Endothelial cell (in vitro differentiated cells): ENCODE measurements at places on chromosomes 5 and 9.

- DNase-seq: no peak
Observed at GRCh38 chr5:72917371-72917776, 38.5 kb upstream of the FCHO2 start.

- no peak for DNase-seq
Observed at GRCh38 chr9:16664211-16664610, 206.3 kb downstream of the BNC2 start.

DNA sequence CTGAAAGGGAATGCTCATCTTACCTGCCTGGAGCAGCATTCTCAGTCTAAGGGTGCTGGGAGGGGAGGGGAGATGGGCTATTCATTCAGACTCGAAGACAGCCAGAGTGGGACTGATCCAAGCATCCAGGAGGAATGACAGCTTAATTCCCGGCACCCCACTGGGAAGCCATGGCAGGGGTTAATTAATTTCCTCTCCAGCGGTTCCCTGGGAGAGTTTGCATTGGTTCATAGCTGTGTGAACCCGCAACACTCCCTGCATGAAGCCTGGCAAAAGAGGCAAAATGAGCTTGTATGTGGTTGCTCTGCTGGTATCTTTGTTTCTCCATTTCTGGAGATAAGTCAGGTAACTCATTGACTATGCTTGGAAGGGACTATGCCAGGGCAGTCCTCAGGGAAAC is 401.0 kb upstream of the SLC24A2 start:
- no peak for DNase-seq

DNA sequence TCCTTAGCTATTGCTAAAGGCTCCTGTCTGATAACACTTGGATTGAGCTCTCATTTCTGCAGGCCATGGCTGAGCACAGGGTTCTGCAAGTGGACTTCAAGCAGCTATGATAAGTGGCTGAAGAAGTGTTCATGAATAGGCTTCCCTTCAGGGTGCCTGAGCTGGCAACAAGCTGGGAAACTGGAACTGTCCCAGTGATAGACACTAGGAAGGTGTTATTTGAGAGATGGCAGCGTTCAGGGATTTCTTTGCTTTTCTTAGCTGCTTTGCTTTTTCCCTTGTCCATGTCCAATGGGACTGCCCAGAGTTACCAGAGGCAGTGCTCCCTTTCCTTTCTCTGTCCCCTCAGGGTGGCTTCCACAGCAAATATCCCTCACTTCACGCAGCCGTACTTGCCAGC is 75.8 kb downstream of the INIP start:
- DNase-seq: no peak

GRCh38 chr9:130608554-130609134 is 29.3 kb downstream of the FUBP3 start:
- no peak for DNase-seq

GRCh38 chr5:93088592-93089389 is 492.2 kb downstream of the NR2F1-AS1 start:
- no peak for DNase-seq

DNA sequence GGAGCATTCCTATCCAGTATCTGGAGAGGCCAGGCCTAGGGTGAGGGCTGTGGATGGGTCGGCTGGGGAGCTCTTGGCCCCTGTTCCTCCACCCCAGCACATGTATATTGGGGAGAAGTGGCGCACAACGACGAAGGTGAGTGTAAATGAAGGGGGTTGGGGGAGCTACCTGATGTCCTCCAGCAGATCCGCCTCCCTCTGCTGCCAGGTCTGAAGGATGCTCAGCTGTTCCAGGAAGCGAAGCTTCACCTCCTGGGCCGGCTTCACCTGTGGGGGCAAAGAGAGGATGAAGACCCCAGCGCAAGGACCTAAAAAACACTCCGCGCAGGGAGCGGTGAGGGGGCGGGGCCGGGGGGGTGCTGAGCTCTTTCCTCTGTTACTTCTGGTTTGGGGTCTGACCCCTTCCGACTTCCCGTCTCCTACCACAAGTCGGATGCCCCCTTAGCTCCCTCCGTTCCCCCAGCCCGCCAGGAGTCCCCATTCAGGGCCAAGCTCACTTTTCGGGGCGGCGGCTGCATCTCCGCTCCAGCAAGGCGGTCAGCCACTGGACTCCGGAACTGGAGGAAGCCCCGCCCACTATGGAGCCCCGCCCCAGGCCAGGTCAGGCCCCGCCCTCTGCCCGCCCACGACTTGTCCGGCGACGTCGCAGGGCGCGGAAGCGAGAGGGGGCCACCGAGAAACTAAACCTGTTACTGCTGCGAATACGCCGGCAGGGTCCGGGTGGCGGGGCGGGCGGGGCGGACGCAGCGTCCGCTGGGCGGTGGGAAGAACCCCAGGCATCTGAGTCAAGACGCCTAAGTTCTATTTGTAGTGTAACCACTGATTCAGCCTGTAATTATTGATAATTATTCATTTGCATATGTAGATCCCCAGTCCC is at the start of gene FCHSD1:
TSS of gene FCHSD1 (minus strand) at position 568 of the 877 bp plus-strand sequence. CDS start at position 518, 50 bp downstream.
- DNase-seq: peak; percentile 96

DNA sequence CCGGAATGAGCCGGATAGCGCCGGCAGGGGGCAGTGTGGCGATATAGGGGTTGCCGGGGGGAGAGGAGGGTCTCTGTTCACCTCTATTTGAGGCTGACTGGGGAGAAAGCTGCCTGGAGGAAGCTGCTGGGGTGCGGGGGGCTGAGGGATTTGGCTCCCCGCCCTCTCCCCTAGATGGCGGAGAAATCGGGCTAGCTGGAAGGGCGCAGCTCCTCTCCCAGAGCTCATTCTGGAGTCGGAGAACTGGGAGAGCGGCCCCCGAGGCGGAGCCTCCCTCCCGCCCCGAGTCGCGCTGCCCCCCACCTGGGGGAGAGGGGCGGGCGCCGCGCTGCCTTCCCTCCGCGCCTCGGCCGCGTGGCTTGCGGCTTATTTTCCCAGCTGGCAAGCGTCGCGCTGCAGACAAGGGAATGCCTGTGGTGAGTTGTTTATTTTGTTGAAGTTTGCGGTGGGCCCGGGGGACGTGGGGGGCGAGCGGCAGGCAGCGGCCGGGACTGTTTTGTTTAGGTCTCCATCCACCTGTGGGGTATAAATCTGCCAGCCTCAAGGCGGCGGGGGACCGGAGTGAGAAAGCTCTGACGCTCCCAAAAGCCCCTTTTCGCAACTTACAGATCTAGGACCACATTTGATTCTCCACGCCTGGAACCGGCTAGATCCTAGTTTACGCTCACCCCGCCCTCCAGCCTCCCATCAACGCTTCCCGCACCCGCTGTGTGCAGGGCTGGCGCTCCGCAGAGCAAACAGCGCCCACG is 4.1 kb upstream of the RGMB start:
- peak; percentile 69 for DNase-seq

GRCh38 chr5:135373736-135374515 is 25.1 kb downstream of the MACROH2A1 start:
- DNase-seq: no peak

- peak; percentile 43 for DNase-seq
Observed at GRCh38 chr5:156815988-156816599, 34.0 kb upstream of the PPP1R2B start.

- no peak for DNase-seq
Observed at GRCh38 chr9:18122171-18122570, 351.8 kb upstream of the ADAMTSL1 start.

- no peak for DNase-seq
Observed at GRCh38 chr5:17235731-17236330, 18.4 kb downstream of the BASP1 start.

GRCh38 chr9:77277719-77278118 is 100.4 kb downstream of the VPS13A start:
- no peak for DNase-seq

GRCh38 chr9:86546712-86547111 is 192.5 kb upstream of the TUT7 start:
- no peak for DNase-seq

GRCh38 chr5:43042626-43043399 is 2.7 kb upstream of the ANXA2R start:
- DNase-seq: peak; percentile 46

- no peak for DNase-seq
Observed at GRCh38 chr5:83321483-83322055, 150.0 kb upstream of the VCAN start.

DNA sequence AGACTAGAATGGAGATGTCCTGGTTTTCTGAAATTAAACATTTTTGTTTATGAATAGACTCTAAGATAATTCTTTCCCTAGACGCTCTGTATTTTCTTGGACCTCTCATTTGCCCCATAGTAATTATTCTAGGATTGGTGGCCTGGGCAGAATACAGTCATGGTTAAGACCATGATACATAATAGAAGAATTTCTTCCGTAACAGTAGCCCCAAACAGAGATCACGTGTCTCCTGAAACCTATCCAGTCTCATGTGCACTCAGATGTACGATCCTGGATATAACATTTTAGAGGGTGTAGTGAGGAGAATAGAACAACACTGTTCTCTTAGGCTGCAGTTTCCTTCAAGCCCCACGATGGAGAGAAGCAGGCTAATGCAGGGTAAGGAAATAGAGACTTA is 22.3 kb downstream of the PCDHAC2 start:
- no peak for DNase-seq

DNA sequence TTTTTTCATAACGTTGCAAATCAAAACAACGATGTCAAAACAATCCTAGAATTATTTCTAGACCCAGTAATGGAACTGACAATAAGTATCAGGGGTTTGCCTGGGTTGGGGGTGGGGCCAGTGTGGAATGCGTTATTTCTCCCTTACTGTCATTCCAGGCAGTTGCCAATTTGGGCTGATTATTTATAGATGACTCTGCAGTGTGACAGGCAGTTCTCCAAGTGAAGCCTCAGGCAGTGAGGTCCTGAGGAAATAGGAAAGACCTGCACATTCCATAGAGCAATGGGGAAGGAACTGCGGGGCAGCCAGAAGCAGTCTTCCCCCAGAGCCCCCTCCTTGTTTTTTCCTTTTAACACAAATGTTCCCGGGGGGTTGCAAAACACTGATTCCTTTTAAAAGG is 179.0 kb downstream of the YTHDC2 start:
- peak; percentile 30 for DNase-seq

DNA sequence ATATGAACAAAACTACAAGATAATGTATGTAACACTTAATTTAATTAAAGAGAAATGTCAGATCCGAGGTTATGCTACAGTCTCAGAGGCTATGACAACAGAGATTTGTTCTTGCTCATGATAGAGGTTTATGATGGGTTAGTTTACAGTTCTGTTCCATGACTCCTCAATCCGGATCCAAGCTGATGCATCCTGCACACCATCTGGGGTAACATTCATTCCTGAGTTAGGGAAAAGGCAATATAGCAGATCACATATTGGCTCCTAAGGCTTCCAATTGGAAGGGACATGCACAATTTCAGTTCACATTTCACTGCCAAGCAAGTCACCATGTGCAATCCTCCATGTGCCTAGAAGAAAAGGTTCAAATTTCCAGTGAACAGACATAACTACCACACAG is 40.4 kb downstream of the ABLIM3 start:
- no peak for DNase-seq

DNA sequence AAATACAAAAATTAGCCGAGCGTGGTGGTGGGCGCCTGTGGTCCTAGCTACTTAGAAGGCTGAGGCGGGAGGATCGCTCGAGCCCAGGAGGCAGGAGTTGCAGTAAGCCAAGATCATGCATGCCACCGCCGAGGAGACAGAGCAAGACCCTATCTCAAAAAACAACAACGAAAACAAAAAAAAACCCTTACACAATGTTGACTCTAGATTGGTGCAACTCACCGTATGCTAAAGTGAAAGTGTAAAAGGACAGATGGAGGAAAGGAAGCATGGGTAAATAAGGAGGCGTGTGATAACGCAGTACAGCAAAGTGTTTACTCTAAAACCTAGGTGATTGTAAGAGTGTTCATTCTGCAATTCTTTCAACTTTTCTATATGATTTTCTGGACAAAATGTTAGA is 15.9 kb upstream of the RUFY1 start:
- no peak for DNase-seq

DNA sequence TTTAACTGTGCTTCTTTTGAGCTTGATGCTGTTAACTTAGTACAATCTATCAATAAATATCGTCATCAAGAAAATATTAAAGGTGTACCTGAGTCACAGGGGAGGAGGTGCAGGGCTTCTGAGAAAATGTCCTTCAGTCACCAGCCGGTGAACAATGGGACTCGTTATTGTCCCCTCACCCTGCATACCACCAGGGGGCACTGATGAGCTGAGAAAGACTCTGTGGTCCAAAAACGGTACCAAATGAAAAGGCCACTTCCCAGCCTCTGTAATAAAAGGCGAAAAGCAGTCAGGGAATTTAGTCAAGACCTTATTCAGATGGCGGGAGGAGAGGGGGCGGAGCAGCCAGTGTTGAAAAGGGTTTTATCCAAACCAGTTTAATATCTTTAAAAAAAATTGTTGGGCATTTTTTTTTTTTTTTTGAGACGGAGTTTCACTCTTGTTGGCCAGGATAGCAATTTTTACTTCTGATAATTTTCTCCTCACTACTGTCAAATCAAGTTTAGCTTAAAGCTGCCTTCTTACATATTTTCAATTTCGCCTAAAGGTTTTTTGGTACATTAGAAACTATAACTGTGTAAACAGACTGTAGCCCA is 271.9 kb upstream of the ADAMTS16 start:
- DNase-seq: peak; percentile 83

DNA sequence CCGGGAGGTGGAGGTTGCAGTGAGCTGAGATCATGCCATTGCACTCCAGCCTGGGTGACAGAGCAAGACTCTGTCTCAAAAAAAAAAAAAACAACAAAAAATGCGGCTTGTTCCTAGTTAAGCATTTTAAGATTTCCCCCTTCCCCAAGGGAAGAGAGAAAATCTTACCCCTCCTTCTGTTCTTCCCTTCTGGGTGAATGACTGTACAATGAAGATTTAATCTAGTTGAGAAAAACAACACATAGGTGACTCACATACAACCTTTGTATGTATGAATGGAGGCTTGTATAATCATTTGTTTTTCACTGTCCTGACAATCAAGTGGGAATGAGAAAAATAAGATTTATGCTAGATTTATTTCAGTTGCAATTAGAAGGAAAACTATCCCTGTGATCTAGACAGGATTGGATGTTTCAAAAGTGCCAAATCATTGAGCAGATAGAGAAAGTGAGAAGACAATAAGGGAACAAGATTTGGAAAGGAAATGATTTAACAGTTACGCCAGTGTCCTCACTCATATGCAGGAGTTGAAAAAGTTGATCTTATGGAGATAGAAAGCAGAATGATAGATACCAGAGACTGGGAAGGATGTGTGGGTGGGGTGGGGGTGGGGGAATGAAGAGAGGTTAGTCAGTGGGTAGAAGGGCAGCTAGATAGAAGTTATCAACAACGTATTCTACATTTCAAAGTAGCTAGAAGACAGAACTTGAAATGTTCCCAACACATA is 16.7 kb downstream of the GDA start:
- no peak for DNase-seq

GRCh38 chr5:61275841-61276240 is 56.2 kb upstream of the ZSWIM6 start:
- DNase-seq: peak; percentile 33

GRCh38 chr9:7293091-7293490 is 506.5 kb downstream of the DMAC1 start:
- DNase-seq: no peak

DNA sequence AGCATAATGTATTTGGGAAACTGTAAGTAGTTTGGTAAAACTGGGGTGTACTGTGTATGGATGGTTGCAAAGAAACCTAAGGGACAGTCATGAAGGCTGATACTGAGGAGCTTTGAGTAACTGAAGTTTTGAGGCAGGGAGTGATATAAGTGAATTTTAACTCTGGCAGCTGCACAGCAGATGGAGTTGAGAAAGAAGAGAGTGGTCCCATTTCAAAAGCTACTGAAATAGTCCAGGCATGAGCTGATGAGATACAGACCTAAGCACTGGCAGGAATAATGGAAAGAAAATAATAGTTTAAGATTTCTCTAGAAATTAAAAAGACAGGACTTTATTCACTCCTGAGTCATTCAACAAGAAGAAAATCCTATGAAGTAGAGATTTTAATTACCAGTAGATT is 232.0 kb downstream of the CHSY3 start:
- no peak for DNase-seq

- no peak for DNase-seq
Observed at GRCh38 chr5:142929587-142929986, 159.4 kb downstream of the ARHGAP26 start.
